ENCODE measurements at places on chromosomes 11 and 22. TPM values are rescaled to one million over a fixed set of nuclear protein-coding genes. Genes with fewer than 3 reads are reported as not detected.

GRCh38 chr11:12100841-12101242, 9.5 kb upstream of the MICAL2 start:
- DNase-seq: peak; percentile 79

DNA sequence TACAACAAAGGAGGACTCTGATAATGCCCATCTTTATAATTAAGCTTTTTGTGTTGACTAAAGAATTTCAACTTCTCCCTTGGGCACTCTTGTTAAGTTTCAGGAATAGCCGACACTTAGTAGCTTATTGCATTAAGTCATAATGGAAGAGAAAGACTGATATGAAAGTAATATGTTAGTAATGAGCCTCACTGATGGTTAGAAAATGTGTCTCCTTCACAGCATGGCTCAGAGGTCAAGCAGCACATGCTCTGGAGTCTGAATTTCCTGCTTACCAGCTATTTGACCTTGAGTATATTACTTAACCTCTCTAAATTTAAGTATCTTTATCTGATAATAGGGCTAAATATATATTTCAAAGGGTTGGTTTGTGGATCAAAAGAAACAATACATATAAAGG, 39.0 kb downstream of the PDGFD start:
- no peak for DNase-seq

DNA sequence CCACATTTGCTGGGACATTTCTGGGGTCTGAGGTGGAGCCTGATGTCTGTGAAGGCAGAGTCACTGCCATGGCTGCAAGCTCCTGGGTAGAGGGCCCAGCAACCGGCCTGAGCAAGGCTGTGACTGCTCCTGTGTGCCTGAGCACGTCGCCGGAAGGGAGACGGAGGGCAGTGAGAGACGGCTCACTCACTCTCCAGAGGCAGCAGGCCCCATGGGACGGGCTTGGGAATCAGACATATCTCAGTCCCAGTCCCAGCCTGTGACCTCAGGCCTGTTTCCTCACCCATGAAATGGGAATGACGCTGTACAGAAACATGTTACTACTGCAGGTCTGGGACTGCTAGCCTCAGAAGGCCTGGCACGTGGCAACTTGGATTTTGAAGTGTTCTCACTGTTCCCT, 36.4 kb upstream of the RASL10A start:
- peak; percentile 39 for DNase-seq

GRCh38 chr22:48309836-48310235, 1517.8 kb downstream of the BRD1 start:
- DNase-seq: no peak

GRCh38 chr11:114060392-114061047, 1.0 kb downstream of the ZBTB16 start:
- peak; percentile 71 for DNase-seq

DNA sequence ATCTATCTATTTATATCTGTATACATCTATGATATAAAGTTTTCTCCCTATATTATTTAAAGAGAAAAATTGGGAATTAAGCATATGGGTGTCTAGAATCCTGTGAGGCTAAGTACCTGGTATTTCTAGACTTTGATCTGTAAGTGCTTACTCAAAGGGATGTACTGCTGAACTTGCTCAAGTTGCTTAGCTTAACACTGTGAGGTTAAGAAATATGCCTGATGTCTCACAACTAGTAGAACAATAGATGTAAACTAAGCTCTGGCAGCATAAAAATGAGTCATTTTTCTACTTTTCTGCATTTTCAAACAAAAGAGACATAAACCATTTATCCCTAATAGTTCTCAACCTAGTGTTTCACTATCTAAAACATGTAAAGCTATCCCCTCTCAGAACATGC, 744.4 kb upstream of the ANO3 start:
- DNase-seq: no peak

GRCh38 chr11:42521994-42522393, 789.8 kb upstream of the API5 start:
- DNase-seq: no peak

- DNase-seq: no peak
Observed at GRCh38 chr11:132257871-132258270, 887.5 kb downstream of the NTM start.

Gene ARFGAP2
- total RNA-seq: 90.9 TPM

- DNase-seq: no peak
Observed at GRCh38 chr11:59267736-59268475, 55.2 kb upstream of the MPEG1 start.

Gene OR6A2
- 0.18 TPM for total RNA-seq

DNA sequence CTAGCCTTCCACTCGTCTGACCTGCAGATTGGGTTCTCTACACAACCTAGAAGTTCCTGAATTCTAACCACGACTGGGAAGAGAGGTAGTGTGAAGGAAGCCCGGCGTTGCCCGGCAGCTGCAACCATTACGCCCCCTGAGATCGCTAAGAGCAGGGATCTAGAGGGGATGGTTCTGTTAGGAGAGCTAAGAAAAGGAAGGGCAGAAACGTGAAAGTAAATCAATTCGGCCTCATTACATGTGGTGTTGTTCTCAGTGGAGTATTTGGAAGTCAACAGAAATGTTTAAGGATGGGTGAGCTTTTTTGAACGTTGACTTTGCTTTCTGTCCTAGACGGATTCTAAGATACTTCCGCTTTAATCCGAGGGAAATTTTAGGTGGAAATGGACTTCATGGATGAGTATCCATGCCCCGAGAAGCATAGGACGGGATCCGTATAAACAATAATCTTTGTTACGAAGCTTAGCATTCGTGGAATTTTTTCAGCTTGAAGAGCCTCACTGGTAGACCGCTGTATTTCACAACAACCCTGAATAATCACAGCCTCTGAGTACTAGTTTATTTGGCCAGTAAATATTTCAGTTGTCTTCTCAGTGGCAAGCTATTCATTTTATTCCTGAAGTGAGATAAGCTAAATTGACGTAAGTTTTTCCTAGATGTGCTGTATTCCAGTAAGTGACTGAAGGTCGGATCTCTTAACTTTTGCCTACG, 629 bp downstream of the ATP5MG start:
- no peak for DNase-seq

- DNase-seq: peak; percentile 91
Observed at GRCh38 chr11:64887757-64888405, 9.5 kb upstream of the EHD1 start.

DNA sequence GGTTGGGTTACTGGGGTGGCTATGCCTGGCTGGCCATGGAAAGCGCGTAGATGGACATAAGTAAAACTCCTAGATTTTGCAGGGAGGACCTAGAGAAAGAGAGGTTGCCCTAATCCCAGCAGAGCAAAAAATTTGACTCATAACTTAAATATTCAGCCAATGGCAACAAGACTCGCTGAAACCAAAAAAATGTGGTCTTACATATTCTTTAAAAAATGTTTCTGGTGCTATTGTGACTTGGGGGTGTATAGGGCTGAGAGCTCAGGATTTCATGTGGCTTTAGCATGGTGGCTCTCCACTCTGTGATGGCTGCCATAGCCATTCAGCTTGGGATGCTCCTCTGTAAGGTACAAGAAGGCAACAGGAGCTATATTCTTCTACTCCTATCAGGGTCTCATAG, 27.2 kb upstream of the PDGFD start:
- DNase-seq: no peak

GRCh38 chr11:35292279-35292678, 127.1 kb downstream of the SLC1A2 start:
- no peak for DNase-seq

- DNase-seq: no peak
Observed at GRCh38 chr11:57646799-57647303, 2.9 kb downstream of the YPEL4 start.

DNA sequence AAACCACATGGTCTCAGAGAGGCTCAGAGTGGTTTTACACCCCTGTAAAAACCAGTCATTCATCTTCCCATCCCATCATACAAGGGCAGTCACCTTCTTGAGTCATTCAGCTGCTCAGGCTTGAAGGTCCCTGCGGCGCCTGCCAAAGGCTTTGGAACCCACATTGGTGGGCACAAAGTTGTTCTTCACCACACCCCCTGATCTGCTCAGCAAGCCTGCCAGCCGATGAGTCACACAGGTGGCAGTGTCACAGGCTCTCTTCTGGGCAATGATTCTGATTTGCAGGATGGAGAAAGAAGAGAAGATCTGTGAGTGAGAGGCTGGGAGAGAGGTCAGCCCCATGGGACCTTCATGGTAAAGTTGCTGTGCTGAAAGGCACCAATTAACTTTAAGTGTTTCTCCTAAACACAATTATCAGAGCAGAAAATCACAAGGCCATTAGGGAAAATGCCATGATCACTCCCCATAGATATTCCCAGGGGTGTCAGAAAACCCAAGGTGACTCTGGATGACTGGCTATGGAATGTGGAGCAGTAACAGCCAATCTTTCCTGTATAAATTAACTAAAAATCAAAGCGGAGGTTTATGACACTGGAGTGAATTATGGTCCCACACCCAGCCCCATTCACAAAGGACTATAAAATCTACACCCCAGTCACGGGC, 4.4 kb downstream of the CALCA start:
- DNase-seq: no peak

Gene VSTM5
- not detected for total RNA-seq

GRCh38 chr11:132719684-132720083, 812.6 kb downstream of the OPCML start:
- DNase-seq: no peak

DNA sequence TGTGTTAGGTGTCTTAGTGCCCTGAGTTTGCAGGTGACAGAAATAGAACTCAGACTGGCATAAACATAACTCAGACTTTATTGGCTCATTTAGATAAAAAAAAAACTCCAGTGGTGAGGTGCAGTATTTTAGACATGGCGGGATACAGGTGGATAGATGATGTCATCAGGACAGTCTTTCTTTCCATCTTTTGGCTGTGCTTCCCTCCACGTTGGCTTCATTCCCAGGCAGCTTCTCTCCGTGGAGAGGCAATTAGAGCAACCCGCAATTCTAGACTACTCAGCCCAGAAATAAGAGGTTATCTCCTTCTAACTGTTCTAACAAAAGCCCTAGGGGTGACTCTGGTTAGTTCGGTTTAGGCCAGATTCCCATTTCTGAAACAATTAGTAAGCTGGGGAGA, 40.5 kb downstream of the NCAM1 start:
- no peak for DNase-seq

Gene GP1BB
- total RNA-seq: 2.8 TPM

GRCh38 chr22:30829901-30830550, 135.4 kb downstream of the OSBP2 start:
- no peak for DNase-seq

DNA sequence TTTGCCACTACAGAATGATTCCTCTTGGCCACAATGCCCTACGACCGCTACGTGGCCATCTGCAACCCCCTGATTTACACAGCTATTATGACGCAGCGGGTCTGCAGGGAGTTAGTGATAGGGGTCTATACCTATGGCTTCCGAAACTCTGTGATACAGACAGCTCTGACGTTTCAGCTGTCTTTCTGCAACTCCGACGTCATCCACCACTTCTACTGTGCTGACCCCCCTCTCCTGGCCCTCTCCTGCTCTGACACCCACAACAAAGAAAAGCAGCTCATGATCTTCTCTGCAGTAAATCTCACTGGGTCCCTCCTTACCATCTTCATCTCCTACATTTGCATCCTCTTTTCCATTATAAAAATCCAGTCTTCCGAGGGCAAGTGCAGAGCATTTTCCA, 52.3 kb upstream of the OR5P2 start:
- no peak for DNase-seq

DNA sequence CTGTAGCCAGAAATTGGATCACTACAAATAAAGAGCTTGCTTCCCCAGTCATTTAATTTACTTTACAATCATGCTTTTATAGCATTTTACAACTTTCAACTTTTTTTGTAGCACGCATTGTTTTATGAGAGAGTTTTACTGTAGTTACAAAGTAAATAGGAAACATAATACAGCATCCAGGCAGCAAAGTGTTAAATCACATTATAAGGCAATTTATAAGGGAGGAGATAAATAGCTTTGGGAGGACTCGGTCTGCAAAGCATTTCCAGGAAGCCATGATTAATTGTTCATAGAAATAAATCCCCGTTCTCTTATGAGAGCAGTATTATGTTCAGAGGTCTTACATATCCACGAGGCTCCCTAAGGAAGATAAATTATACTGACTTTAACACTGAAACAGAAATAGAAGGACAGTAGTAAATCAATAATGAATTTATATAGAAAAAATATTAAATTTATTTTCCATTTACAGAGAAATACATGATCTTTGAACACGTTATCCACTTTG, 792.6 kb upstream of the RAG2 start:
- no peak for DNase-seq

Gene BLID
- total RNA-seq: 0.62 TPM

DNA sequence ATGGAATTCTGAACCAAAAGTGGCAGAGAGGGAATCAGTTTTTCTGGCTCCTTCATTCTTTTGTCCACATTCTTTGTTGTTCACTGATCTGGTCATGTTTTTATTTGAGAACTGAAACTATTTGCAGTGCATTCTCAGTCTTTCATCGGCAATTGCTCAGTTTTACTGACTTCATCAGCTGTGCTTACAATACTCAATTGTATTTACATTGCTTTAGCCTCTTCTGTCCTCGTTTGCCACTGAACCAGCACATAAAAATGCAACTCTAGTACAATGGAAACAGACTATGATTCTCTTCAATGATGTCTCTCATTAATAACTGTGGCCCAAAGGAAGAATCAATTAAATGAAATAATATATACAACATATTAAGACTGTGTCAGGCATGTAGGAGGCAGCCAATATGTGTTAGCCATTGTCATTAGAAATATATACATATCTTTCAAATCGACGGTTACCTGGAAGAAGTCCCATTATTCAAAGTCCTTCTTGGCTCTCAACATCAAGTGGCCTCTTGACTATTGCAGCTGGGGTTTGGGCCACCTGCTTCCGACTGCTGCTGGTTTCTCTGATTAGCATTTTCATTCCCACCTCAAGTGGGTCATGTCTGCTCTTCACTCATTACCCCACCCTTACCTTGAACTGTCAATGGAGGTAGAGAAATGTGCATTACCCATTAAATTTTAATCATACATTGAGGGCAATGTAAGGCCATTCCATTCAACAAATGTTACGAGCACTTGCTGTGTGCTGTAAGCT, 600.1 kb downstream of the INSC start:
- no peak for DNase-seq

Gene OR52N4
- total RNA-seq: not detected

DNA sequence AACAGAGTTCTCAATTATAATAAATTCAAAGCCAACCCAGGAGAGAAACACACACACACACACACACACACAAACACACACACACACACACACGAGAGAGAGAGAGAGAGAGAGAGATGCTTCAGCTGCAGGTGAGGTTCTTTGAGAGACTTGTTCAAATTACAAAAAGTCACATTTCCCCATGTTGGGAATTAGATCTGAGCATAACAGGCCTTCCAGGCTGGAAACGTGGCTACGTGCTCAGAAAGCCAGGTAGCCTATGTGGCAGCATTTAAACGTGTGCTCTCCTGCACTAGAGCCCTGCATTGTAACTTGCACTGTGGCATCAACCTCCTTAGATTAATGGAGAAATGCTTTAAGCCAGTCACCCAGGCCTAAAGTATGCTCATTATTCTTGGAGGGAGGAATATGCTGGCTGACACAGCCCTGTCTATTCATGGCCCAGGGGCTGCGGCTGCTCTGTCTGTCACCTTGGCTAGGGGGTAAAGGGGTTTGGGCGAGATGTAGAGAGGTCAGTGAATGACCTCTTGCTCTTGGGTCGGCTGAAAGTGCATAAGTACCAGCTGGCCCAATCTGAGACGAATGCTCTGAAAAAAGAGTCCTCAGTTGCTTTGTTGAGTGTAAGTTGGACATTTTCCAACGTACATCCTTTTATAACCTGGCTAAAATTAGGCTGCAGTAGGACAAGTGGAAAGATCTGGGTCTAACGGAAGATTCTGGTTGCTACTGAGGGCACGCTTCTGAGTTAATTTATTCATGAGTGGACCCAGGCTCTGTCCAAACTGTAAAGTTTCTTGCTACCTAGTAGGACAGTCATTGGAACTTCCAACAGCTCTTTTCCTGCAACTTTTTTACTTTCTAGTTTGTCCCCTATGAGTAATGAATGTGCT, 171.1 kb upstream of the SEZ6L start:
- no peak for DNase-seq

Measured in lower lobe of right lung (tissue), 2 donors.